ENCODE measurements at places on chromosomes 13 and 19.
A peak's percentile ranks its signal among the peaks of the same experiment; 100 is the strongest.

- no peak for DNase-seq
These were observed 5.7 kb downstream of the VSTM2B start for GRCh38 chr19:29531458-29532025.

DNA sequence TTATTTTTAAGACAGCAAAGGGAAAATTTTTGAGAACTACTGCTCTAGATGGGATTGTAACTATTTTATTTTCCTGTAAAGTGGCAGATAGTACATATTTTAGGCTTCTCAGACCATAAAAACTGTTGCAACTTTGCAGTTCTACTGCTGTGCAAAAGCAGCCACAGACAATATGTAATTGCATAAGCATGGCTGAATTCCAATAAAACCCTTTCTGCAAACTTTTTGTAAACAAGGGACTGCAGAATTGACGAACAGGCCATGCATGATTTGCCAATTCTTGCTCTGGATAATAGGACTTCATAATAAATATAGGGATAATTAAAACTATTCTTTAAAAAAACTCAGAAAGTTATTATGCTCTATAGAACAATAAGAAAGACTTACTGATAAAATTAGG, 149.1 kb downstream of the SLITRK5 start:
- peak; percentile 73 for DNase-seq

DNA sequence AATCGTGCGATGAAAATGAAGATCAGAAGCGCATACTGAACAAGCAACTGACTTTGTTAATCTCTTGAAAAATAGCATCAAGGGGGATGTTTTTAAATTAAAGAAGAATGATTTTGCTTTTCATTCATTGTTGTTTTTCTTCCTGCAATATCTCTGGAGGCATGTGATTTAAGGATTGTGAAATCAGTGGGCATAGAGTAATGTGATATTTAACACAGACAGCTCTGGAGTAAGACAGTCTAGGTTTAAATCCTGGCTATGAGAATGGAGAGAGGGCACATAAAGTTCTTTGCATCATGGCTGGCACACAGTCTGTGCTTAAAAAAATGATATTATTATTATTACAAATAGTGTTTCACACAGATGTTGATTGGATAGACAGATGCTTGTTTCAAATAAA, 243.1 kb upstream of the NBEA start:
- peak; percentile 49 for DNase-seq

DNA sequence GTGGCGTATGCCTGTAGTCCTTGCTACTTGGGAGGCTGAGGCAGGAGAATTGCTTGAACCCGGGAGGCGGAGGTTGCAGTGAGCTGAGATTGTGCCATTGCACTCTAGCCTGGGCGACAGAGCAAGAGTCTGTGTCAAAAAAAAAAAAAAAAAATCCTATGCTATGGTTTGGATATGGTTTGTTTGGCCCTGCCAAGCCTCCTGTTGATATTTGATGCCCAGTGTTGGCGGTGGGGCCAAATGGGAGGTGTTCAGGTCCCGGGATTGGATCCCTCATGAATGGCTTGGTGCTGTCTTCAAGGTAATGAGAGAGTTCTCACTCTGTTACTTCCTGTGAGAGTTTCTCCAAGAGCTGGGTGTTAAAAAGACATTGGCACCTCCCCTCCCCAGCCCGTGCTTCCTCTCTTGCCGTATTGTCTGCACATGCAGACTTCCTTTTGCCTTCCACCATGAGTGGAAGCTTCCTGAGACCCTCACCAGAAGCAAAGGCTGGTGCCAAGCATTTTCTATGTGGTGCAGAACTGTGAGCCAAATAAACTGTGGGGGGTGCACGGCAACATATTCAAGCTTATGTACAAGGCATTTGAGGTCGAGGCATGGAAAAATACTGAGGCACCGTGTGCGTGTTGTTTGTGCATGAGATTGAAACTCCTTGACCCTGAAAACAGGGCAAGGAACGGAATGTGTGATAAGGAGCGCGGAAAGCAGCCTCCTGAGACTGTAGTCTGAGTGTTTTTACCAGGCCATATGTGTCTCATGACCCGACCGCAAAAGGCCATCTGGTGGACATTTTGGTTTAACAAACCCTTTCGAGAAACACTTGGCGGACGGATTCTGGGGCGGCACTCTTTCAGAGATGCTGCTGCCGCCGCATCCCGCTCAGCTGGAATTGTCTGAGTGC, 7.3 kb downstream of the SIGLEC9 start:
- DNase-seq: peak; percentile 99

DNA sequence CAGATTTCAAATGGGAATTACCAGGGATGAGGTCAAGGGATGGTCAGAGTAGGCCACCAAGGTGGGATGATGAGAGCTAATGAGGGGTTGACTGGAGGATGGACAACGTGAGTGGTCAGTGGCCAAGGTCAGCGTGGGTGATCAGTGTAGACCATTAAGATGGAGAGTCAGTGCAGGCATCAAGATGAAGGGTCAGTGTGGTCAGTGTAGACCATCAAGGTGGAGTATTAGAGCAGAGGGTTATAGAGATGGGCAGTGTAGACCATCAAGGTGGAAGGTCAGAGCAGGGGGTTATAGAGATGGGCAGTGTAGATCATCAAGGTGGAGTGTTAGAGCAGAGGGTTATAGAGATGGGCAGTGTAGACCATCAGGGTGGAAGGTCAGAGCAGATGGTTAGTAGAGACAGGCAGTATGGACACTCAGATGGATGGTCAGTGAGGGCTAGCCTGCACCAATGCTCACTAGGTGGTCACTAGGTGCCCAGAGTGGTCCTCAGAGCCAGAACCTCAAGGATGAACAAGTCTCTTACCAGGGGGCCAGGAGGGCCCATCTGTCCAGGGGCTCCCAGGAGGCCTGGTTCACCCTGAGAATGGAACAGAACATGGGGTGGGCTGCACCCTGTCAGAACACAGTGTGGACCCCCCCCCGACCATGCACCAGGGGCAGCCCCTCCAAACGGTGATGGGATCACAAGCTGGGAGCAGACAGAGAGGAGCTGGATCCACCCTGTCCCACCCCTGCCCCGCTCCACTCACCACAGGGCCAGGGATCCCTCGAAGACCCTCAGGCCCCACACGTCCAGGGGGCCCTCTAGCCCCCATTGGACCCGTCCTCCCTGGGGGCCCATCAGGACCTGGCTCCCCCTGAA, 32.7 kb upstream of the OLFM2 start:
- DNase-seq: no peak

DNA sequence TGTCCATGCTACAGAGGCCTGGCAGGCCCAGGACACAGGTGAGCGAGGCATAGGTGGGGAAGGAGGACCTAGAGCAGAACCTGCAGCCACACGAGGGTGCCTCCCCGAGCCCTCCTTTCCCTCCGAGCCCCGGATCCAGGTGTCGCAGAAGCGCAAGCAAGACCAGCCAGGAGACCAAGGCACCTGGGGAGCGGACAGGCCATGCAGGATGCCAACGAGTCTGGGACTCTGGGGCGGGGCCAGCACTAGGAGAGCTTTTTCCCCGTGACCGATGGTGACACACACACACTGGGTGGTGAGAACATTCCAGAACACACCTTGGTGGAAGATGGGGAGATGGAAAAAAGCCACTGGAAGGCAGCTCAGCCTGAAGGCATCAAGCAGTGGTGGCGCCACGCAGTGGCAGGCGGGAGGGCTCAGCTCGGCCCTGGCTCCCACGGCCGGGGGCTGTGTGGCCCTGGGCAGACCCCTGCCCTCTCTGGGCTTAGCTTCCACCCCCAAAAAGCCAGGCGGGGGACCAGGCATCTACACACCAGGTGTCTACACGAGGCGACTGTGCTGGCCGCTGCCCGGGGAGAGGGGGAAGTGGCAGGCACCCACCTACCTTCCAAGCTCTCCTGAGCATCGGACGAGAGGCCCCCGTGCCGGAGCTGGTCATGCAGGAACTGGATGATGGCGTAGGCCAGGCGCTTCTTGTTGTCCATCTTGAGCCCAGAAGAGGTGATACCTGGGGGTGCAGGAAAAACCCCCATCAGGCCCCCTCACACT, 14.5 kb downstream of the SGTA start:
- DNase-seq: no peak

DNA sequence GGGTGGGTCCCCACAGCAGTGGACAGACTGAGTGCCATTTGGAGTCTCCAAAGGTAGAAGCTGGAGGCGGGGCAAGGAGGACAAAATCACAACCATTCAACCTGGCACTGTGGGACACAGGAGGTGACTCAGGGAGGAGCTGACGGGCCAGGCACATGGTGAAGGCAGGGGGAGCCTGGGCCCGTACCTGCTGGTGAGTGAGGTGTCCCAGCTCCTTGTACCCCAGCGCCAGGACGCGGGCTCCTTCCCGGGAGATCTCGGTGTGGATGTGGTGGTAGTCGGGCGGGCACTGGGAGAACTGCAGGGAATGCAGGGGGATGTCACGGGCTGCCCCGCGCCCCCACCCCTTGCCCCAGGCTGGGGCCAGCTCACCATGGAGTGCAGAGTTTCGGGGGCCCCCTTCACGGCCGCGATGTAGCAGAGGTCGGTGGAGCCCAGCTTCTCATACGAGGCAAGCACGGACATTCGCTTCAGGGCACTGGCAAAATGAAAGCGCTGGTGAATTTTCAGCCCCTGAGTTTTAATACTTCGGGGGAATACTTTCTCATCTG, 9.8 kb downstream of the ATP13A1 start:
- no peak for DNase-seq

DNA sequence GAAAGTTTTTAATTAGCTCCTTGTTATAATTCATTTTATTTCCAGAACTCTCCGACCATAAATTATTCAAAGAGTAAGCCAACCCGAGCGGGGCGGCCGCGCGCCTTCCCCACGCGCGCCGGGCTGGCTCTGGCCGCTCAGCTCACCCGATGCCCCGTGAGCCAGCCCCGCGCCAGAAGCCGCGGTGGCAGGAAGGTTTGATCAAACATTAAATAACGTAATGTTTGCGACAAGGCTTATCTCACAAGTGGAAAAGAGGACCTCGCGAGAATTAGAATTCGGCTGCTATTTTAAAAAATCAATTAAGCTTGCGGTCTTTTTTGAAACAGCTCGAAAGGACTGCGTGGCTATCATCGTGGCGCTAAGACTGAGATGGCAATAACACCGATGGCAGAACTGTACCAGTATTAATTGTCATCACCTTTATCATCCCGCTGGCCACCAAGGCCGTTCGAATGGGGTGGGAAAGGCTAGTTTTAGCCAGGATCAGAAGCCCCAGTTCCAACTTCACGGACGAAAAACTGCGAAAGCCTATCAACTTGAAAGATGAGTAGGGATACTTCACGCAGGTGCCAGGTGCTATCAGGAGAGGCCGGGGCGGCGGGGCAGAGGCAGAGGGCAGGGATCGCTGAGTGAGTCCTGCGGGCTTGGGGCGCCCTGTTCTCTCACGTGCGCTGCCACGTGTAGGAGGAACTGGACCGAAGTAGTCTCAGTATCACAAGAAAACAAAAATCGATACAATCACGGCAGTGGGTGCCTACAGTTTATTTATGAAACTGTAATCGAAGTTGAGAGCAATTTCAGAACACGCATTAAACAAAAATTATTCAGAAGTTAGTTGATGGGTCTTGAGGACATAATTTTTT, 6.4 kb downstream of the POU4F1 start:
- DNase-seq: no peak

DNA sequence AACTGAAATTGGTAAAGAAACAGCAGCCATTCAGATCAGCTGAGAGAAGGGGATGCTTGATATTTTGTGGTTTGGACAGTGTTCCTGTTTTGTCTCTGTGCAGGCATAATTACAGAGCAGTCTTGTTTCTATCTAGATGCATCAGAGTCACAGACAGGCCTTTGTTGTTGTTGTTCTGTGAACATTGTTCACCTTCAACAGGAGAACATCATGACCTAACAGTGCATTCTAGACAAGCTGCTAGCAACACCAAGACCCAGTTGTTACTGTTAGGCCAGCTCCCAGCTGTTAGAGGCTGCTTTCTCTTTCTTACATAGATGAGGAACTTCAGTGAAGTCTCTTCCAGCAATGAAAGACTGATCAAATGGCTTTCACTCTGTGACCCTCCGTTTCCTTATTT, 8.5 kb upstream of the LSR start:
- DNase-seq: no peak

GRCh38 chr13:85140192-85140591, 659.0 kb downstream of the SLITRK6 start:
- DNase-seq: no peak

GRCh38 chr19:19510432-19510831, 4.9 kb downstream of the TSSK6 start:
- DNase-seq: no peak

- DNase-seq: no peak
These were observed 17.8 kb downstream of the LMTK3 start for GRCh38 chr19:48493718-48494401.

- no peak for DNase-seq
These were observed 267.3 kb downstream of the DLEU7 start for GRCh38 chr13:50576156-50576555.

GRCh38 chr13:99375738-99376080, 68.5 kb upstream of the GPR183 start:
- no peak for DNase-seq

- no peak for DNase-seq
These were observed 149.0 kb downstream of the LACC1 start for GRCh38 chr13:44028734-44029133.

DNA sequence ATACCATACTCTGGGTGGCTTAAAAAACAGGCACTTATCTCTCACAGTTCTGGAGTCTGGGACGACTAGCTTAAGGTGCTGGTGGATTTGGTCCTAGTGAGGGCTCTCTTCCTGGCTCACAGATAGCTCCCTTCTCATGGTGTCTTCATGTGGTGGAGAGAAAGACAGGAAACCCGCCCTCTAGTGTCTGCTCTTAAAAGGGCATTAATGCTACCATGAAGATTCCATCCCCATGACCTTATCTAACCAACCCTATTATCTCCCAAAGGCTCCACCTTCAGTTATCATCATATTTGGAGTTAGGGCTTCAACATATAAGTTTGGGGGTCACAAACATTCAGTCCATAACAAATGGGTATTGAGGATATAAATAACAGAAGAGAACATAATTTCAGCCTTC, 139.4 kb downstream of the HS6ST3 start:
- DNase-seq: peak; percentile 36

DNA sequence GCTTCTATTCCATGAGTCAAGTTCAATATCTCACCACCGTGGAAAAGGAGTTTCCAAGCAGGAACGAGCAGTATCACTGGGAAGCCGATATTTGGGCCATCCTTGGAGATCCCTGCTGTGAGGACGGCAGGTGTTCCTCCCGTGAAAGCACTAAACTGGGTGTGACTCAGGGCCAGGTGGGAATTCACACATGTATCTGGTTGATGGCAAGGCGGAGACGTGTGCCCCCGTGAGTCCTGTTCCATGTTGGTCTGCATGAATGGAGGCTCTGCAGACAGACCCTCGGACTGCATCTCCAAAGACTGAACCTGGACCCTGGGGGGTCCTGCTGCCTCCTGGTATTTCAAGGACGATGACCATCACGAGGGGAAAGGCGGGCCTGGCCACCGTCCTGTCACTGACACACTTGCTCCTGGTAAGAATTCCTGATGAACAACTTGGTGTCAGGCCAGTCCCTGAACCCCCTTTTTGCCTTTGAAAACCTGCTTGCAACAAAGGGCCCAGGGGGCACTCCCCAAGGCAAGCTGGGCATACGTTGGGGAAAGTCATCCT, 22.8 kb upstream of the GAS6 start:
- no peak for DNase-seq

DNA sequence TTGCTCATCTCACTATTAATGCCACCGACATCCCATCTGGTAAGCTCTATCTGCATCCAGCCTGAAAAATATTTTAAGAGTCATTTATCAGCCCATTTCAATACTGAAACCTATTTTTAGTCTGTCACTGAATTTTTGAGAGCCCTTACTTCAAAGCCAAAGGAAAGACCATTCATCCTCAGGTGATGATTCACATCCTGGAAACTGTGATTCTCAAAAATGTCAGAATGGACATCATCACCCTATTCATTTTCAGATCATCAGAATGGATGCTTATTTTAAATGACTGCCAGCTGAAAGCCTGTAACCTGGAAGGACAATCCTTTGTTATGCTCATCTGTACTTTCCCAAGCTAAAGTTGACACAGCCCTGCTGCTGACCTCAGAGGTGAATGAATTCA, 27.0 kb downstream of the TNFSF11 start:
- no peak for DNase-seq
